ENCODE measurements at places on chromosomes 13 and 19.
A peak's percentile ranks its signal among the peaks of the same experiment; 100 is the strongest.

- H3K27ac ChIP-seq = peak within 1 kb of the TSS; percentile 93
- peak; percentile 97 for DNase-seq
- no peaks in the 10 kb centered on the region for H3K27me3 ChIP-seq
- H3K36me3 ChIP-seq = no peaks in the 10 kb centered on the region
Measured at GRCh38 chr19:44356383-44357111, at the start of gene ZNF112. ZNF112 (minus strand) TSS chr19:44356680; CDS start chr19:44340539, 16,141 bp downstream.

GRCh38 chr19:13976446-13976845 lies 24.1 kb downstream of the DCAF15 start:
- no peak overlapping the region for H3K4me3 ChIP-seq
- peaks cover 48% of the 10 kb centered on the region for H3K36me3 ChIP-seq
- peaks cover 5% of the 10 kb centered on the region for H3K4me1 ChIP-seq
- H3K27me3 ChIP-seq = no peaks in the 10 kb centered on the region

DNA sequence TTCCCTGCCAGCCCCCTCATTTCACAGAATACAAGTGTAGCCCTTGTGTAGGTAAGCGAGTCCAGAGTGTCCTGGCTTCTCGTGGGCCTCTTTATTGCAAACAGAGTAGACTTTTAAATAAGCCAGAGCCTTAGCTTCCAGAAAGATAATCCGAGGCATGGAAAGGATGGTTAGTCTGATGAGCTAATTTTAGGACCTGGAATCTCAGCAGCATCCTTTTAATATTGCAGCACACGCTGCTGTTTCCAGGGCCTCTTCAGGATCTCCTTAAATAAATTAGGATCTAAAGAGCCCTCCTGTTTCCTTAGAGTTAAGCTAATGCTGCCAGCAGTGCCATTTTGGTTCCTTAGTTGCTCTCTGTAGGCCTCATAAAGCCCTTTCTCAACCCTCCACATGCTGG lies 99.2 kb downstream of the RFC3 start:
- no peaks in the 10 kb centered on the region for H3K27me3 ChIP-seq
- H3K36me3 ChIP-seq = no peaks in the 10 kb centered on the region
- H3K27ac ChIP-seq = no peak overlapping the region
- H3K4me1 ChIP-seq = peaks cover 5% of the 10 kb centered on the region

DNA sequence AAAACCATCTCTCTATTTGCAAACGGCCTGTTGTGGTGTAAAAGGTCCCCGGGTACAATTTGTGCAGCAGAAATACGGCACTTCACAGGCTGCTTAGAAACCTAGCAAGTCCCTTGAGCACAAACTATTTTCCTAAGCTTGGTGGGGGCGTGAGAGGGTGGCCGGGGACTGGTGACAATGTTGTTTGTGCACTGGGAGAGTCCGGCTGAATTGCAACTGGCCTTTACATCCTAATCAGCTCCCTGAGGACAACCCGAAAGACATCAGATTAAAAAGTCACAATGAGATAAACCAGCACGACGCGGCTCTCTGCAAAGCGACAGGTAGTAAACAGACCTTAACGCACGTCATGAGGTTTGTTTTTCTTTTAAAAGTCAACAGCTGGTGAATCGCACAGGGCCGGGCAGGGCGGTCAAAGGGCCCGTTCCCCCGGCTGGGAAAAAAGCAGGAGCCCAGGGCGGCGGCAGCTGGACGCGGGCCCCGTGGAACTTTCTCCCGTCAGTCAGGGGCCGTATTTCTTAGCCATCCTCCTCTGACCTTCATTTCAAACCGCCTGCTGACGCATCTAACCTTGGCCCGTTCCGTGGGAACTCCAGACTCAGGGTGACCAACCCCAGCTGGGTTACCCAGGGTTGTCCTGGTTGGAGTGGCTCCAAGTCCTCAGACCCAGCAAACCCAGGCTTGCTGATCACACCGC lies 112.3 kb downstream of the GADD45B start:
- H3K4me1 ChIP-seq = no peaks in the 10 kb centered on the region
- no peak overlapping the region for H3K27ac ChIP-seq
- peaks cover 28% of the 10 kb centered on the region for H3K27me3 ChIP-seq
- no peaks in the 10 kb centered on the region for H3K36me3 ChIP-seq
- H3K4me3 ChIP-seq = no peak overlapping the region
- DNase-seq = no peak

DNA sequence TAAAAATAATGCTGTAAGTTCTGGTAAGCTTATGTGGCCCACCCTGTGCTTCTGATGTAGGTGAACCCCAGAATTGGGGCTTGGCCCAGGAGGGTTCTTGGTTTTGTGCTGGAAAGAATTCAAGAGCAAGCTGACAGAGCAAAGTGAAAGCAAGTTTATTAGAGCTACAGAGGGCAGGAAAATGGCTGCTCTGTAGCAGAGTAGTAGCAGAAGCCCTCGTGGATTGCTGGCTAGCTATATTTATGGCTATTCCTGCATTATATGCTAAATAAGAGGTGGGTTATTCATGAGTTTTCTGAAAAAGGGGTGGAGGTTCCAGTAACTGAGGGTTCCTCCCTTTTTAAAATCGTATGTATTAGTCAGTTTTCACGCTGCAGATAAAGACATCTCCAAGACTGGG lies 20.6 kb upstream of the ZNF599 start:
- H3K36me3 ChIP-seq = no peaks in the 10 kb centered on the region
- no peak overlapping the region for H3K4me3 ChIP-seq
- DNase-seq = no peak

All from MCF 10A (cell line).